ENCODE measurements at places on chromosomes 2 and 18.

DNA sequence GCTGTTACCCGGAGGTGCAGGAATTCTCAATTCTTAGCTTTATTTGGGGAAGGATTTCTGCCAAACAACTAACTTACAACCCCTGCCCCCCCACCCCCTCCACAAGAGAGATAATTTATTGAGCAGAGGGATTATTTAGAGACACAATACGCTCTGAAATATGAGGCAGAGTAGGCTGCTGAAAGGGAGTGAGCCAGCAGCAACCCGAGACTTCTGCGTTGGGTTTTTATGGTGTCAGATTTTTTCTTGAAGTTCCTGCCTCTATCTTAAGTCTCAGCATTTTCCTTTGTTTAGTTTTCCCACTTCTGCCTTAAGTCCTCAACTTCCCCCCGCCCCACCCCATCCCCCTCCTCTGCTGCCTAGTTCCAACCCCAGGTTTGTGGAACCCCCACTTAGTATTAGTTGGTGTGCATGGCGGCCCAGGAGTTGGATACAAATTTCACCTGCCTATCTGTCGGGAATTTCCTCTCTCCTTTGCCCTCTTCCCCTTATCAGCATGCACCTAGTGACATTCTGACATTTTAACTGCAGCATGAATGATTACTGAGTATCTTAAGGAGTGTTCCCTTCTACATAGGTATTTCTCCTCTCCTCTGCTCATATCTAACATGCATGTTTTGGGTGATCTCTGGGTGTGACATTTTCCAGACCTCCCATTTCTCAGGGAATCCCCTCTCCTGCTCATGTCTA lies 1635.9 kb upstream of the LRRTM1 start:
- no peak for DNase-seq

DNA sequence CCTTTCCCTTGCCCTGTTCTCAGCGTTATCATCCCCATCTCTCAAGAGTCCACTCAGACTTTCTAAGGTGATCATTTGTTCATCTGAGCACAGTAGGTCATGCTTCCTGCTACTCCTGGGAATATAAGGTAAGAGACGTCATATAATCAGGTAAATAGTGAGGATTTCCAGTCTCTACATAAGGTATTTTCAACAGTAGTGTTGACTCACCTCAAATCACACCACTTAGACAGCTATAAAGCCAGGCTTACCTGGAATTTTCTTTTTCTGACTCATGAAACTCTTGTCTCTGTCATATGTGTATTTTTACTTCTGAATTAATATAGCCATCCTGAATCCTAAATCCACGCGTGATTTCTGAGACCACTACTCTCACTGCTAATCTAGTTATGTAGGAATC lies 443.2 kb downstream of the ARHGAP15 start:
- DNase-seq = no peak

GRCh38 chr2:27390822-27391679 lies 10.5 kb upstream of the ZNF513 start:
- DNase-seq = no peak

GRCh38 chr2:199455545-199456382 lies 2.0 kb downstream of the SATB2 start:
- DNase-seq = peak; percentile 29

DNA sequence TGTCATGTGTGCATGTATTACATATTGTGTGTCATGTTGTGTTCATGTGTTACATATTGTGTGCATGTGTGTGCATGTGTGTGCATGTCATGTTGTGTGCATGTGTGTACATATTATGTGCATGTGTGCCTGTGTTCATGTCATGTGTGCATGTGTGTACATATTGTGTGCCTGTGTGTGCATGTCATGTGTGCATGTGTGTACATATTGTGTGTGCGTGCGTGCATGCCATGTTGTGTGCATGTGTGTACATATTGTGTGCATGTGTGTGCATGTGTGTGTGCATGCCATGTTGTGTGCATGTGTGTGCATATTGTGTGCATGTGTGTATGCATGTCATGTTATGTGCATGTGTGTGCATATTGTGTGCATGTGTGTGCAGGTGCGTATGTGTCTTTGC lies 267.1 kb downstream of the EIPR1 start:
- no peak for DNase-seq

GRCh38 chr2:163157891-163158496 lies 319.4 kb upstream of the KCNH7 start:
- DNase-seq = no peak

DNA sequence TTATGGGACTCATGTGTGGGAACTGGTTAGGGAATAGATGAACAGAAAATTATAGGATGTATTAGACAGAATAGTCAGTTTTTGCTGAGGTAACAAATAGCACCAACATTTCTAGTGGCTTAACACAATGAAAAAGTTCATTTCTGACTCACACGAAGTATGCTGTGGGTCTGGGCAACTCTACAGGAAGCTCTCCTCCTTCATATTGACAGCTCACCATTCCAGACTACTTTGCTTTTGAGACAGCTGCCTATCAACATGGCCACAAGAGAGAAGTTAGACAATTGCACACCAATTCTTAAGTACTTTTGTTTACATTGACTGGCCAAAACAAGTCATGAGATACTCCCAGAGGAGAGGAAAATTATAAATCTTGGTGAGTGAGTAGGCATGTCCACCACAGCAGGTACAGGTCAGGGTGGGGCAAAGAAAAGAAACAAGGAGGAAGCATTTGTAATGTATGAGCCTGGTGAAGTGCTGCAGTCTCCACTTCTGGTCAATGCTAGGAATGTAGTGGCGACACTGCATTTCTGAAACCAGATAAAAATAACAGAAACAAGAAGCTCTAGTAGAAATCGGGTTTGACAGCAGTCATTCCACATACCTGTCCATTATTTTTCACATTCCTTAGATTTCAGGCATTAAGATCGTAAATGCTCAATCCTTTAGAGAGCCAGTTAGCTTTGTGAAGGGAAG lies 141.6 kb downstream of the ICOS start:
- DNase-seq = no peak

DNA sequence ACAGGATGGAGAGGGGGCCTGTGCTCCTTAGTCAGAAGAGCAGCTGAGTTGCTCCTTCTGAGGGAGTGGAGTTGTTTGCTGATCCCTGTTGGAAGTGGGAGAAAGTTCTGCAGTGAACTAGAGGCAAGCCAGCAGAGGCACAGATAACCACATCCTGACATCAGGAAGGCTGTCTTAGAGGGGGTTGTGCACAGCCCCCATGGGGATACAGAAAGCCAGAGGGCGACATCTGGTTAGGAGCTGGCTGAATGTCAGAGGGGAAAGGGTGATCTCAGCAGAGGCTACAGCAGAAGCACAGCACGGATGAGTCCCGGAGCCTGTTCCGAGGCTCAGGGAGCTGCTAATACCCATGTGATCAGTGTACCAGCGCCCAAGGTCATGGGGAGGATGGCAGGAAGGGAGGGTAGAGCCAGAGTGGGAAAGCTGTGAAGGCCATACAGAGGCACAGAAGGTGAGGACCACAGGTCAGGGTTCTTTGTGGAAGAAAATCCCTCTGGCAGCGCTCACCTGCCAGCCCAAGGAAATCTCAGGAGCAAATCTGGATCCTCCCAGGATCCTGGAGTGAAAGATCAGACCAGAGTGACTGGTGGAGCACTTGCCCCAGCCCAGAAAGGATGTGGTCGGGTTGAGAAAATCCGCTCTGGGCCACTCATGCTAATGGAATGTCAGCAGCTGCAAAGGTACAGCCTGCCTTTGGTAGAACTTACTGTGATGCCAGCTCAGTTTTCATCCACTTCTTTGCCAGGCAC lies 111.8 kb downstream of the STPG4 start:
- no peak for DNase-seq

DNA sequence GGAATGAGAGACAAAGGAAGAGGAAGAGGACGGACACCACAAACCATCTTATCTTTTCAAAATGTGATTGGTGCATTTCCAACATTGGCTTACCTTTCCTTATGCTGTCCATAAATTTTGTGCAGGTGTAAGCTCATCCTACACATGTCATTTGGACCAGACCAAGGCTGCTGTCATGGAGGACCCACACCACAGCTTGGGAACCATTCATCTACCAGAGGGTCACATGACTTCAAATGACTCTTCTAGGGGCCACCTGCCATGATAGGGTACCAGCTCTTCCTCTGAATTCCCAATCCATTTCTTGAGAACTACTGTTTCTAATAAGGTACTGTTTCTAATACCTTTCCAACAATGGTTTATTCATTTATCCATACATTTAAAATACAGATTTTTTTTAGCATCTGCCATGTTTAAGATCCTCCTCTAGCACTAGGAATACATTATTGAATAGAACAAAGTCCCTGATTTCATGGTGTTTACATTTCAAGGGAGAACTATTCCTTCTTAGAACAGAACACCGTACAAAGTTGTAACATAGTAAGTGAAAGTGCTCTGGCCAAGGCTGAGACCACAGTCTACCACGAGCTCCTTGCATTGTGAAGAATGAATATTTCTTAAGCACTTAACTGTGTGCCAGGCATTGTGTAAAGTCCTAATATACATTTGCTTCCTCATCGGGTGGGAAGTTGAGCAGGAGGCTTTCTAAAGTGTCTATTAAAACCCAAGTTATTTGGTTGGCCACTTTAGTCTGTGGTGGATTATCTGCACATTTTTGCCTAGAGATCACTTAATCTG lies 246.1 kb upstream of the FN1 start:
- no peak for DNase-seq

GRCh38 chr18:60675801-60676200 lies 303.2 kb upstream of the MC4R start:
- DNase-seq = no peak

GRCh38 chr2:196046123-196046917 lies 22.3 kb downstream of the DNAH7 start:
- DNase-seq = no peak

GRCh38 chr18:36176711-36177110 lies 10.6 kb upstream of the MOCOS start:
- DNase-seq = no peak

GRCh38 chr2:101623031-101623521 lies 74.4 kb upstream of the MAP4K4 start:
- peak; percentile 17 for DNase-seq

DNA sequence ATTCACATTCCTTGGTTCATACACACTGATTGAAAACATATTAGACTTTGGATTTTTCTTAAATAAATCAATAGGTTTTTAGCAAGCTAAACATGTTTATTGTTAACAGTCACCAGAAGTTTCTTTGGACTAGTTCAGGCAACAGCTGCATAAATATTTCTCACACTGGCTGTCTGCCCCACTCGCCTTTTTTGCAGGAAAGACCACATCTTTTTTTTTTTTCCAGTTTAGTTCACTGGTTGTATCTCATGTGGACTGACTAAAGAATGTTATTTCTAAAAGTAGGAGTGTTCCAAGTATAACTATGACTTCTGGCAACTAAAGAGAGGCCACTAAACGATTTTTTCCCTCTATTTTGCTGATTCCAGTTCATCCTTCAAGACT lies 31.1 kb downstream of the SLC40A1 start:
- no peak for DNase-seq

- no peak for DNase-seq
Measured at GRCh38 chr2:30705711-30706533, 101.3 kb downstream of the CAPN13 start.

DNA sequence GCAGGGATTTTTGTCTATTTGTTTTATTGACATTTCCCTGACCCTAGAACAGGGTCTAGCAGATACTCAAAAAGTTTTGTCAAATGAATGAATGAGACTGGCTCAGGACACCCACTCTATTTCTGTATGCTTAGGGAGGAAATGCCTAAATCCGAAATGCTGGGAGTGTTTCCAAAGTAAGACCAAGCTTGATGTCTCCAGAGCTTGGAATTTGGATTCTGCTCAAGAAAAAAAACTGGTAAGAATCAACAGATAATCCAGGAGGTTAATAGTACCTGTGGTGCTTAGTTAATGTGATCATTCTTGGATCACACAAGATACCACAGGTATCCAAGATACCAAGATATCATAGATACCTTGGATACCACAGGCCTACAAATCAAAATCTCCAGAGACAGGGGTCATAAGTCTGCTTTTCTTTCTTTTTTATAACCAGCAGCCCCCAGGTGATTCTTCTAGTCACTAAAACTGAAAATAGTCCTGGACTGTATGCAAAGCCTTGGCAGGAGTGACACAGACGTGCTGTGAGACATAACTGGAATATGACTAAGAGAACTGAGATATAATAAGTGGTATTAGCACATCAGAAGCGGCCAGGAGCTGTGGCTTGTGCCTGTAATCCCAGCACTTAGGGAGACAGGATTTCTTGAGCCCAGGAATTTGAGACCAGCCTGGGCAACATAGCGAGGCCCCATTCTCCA lies 39.9 kb upstream of the SP3 start:
- DNase-seq = peak; percentile 43

DNA sequence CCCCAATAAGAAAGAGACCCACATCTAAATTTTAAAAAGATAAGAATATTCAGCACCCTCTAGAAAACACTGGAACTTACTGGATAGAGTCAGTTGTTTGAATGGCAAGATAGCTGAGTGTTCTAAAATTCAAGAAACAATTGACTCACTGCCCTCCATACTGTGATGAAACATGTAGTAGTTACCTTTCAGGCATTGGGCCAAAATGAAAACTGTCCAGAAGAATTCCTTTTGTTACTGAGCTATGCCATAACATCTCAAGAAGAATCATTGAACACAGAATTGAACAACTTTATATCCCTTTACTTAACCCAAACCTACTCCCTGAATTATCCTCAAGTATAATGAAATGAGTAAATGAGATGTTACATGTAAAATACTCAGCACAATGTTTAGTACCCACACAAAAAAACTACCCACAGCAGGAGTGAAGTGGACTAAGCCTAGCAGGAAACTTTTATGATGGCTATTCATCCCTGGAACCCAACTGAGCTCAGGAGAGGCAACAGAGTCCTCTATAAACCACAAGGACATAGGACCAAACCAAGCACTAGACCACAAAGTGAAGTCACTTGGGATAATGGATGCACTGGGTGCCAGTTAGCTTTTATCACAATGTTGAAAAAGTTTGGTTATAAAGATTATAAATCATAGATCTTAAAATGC lies 32.7 kb downstream of the RBM43 start:
- DNase-seq = no peak

DNA sequence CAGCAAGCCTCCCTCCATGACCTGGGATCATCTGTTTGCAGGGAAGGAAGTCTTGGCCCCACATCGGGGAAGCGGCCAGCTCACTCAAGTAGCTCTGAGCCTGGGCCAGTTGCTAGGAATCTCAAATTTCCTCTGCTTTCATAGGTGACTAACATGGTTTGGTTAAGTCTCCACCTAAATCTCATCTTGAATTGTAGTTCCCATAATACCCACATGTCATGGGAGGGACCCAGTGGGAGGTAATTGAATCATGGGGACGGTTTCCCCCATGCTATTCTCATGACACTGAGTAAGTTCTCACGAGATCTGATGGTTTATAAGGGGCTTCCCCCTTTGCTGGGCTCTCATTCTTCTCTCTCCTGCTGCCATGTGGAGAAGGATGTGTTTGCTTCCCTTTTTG lies 75.2 kb downstream of the LBH start:
- DNase-seq = peak; percentile 29

- no peak for DNase-seq
Measured at GRCh38 chr2:240032406-240033329, 2.4 kb upstream of the OR6B2 start.
